Stimulated activated CD4-positive, alpha-beta T cell treated with anti-CD3 and anti-CD28 coated beads, TNF-alpha, amount 100 ng/mL, for 4 hours (primary cell): ENCODE measurements at places on chromosomes 16 and 17.

DNA sequence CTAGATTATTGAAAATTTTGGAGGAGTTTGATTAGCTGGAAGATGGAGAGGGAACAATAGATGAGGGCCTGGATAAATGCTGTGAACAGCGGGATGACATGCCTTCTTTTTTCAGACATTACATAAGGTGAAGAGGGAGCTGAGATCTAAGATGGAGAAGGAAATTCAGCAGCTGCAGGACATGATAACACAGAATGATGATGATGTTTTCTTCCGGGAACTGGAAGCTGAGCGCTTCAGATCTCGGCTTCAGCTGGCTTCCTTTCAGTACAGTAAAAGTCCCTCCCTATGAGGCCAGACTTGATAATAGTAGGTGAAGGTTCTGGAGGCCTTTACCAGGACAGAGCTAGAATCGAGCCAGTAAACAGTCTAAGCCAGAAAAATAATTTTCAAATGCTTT, 30.7 kb downstream of the CEP95 start:
- DNase-seq: no peak

GRCh38 chr17:72691586-72691985, 400.9 kb downstream of the SLC39A11 start:
- no peak for DNase-seq

GRCh38 chr17:36877771-36878170, 59.5 kb upstream of the LHX1 start:
- DNase-seq: no peak

DNA sequence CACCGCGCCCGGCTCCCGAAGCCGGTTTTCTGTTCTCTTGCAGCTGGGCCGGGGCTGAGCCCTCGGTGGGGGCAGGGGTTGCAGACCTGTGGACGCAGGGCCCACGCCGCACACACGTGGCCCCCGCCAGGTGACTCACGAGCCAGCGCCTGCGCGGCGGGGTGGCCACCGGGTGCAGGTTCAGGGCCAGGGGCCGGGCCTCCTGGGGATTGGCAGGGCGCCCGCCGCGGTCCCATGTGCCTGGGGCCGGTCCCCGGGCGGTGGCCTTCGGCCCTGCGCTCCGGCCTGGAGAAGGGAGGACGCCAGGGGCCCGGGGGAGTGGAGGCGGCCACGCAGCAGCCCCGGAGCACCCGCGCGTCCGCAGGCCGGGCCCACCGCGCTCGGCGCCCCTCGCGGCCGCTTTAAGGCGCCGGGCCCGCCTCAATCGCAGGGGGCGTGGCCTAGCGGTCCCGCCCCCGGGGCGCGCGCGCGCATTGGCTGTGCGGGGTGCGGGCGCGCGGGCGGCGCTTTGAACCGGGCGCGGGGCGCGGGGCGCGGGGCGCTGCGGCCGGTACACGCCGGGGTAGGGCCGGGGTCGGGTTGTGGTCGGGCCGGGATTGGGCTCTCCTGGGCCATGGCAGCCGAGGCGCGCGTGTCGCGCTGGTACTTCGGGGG, at the start of gene SLC25A10:
Gene SLC25A10, plus strand, starts transcription at position 471 of the 654 bp plus-strand sequence. Its CDS starts 143 bp downstream, at position 614.
- DNase-seq: peak; percentile 67

GRCh38 chr17:192666-193425, 11.4 kb upstream of the DOC2B start:
- DNase-seq: no peak

DNA sequence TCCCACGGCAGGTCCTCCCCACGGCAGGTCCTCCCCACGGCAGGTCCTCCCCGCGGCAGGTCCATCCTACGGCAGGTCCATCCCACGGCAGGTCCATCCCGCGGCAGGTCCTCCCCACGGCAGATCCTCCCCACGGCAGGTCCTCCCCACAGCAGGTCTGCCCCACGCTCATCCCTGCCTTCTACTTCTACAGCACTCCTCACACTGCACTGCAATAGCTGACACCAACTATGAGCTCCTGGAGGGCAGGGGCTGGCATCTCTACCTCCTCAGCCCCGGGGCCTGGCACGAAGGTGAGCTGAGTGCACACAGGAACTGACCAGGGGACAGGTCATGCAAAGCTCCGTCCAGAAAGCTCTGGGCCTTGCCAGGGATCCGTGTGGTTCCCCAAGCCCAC, 45.3 kb downstream of the RPH3AL start:
- no peak for DNase-seq

- DNase-seq: no peak
Measured at GRCh38 chr17:67982686-67983382, 13.4 kb downstream of the C17orf58 start.

DNA sequence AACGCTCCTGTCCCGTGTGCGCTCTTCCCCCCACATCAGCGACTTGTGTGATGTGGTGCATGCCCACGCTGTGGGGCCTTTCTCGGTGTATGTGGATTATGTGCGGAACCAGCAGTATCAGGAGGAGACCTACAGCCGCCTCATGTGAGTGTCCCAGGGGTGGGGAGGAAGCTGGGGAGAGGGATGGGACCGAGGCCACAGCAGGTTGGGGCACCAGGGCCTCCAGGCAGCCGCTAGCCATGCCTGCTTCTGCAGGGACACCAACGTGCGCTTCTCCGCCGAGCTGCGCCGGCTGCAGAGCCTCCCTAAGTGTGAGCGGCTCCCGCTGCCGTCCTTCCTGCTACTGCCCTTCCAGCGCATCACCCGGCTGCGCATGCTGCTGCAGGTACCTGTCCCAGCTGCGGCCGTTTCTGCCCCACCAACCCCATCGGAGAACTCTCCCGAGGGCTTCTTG, 5.8 kb downstream of the ARHGEF15 start:
- no peak for DNase-seq

DNA sequence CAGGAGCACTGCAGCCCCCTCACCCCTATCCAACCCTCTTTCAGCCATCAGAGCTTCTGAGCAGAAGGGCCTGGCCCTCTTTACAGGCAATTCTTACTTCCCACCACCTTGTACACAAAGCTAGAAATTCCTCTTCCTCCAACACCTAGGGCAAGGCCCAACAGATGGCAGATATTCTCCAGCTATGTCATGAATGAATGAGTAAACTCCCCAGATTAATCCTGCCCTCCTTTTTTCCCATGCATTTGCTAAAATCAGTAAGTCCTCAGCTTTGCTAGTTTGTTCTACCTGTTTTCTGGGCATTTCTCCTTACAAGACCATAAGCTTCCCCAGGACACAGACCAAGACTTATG, 20.4 kb upstream of the MRPS23 start:
- no peak for DNase-seq

- DNase-seq: no peak
Measured at GRCh38 chr17:38681096-38681495, 6.3 kb upstream of the EPOP start.

DNA sequence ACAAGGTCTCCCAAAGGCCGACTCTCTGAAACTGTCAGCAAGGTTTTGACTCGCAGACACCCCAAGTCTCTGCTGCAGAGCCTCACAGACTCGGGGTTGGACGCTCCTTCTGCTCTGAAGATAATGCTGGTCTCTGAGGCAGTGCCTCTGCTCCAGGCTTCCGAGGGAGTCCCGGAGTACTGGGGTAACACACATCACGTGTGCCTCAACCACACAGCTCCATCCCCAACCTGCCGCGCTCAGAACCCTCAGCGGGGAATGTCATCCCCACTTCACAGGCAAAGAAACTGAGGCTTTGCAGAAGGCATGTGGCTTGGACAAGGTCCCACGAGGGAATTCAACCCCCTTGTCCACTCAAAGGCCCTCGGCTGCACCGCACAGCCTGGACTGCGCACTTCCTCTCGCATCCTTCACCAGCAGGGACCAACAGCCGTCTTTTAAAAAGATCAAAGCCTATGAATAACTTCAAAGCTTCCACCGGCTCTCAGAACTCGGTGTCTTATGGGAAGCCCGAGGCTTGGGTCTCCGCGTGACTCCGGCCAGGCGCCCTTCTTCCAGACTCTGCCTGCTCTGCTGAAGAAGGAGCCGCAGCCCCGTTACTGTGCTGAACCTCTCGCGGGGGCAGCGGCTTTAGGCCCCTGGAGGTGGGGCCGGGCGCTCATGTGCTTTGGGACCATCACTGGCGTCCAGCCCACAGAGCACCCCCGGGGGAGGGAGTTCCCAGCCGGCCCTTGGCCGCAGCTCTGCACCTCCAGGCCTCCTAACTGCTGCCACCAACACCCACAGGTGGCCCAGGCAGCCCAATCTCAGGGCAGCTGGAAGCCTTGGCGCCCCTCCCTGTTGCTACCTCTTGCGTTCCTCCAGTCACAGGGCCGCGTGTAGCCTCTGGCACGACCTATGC, 2.2 kb downstream of the TMEM204 start:
- DNase-seq: no peak
